Dermis microvascular lymphatic vessel endothelial cell (primary cell): ENCODE measurements at places on chromosomes 12 and 14. TPM values are rescaled to one million over a fixed set of nuclear protein-coding genes. Genes with fewer than 3 reads are reported as not detected.

The FGF6 gene
- not detected in 2 replicates for total RNA-seq

The NKX2-1 gene
- not detected in 2 replicates for total RNA-seq

The LRR1 gene
- 11.4 and 25.0 TPM in 2 replicates for total RNA-seq

The SMCO3 gene
- total RNA-seq = 0.89 and 1.4 TPM in 2 replicates

The DIO3 gene
- total RNA-seq = not detected in 2 replicates

The OR6C2 gene
- not detected in 2 replicates for total RNA-seq

The ASB2 gene
- total RNA-seq = not detected in 2 replicates

The SLC8A3 gene
- total RNA-seq = 0.13 and 0.25 TPM in 2 replicates

The FOXA1 gene
- not detected in 2 replicates for total RNA-seq

The CPSF2 gene
- total RNA-seq = 18.9 and 26.7 TPM in 2 replicates

The TEX52 gene
- not detected in 2 replicates for total RNA-seq

The HVCN1 gene
- 2.6 and 3.9 TPM in 2 replicates for total RNA-seq
